ENCODE measurements at places on chromosomes 16 and 17.

DNA sequence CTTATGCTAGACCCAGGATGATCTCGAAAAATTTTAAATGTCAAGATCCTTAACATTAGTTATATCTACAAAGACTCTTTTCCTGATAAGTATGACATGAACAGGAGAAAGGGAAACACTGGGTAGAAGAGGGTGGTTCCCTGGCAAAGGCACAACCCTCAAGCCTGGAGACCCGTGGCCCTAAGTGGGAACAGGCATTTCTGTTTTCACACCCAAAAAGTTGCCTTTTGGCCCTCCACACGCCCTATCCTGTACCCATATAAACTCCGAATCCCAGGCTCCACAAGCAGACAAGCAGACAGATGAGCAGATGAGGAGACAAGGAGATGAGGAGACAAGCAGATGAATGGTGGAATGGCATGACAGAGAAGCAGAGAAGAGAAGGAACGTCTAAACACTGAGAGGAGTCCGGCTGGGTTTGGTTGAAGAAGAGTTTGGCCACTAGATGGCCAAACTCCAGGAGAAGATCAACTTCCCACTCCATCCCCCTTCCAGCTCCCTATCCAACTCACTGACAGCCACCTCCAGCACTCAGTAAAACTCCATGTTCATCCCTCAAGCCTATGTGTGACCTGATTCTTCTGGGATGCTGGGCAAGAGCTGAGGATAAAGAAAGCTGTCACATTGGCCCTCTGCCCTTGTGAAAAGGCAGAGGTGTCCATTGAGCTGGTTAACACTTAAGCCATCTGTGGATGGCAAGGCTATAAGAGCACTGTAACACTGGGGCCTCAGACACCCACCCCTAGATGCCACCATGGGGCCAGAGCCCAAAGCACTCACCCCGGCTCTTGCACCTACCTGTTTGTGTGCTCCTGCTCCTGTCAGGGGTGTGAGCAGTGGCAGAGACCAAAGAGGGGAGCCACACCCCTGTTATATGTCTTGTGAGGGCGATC is 139.6 kb upstream of the FAM20A start:
- no peak for DNase-seq

GRCh38 chr16:16774389-16774788 is 395.4 kb downstream of the NPIPA7 start:
- DNase-seq = no peak

DNA sequence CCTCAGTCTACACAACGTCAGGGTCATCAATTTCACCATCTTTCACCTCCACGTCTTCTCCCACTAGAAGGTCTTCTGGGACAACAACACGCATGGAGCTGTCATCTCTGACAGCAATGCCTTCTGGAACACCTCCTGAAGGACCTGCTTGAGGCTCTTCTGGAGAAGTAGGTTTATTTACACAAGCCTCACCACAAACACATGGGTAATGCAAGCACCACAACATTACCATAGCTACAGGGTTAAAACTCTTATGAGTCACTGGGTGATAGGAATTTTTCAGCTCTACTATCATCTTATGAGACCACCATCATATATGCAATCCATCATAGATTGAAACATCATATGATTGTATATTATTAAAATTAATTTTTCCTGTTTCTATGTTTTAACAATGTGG is 215.4 kb downstream of the CHD9NB start:
- DNase-seq = no peak

DNA sequence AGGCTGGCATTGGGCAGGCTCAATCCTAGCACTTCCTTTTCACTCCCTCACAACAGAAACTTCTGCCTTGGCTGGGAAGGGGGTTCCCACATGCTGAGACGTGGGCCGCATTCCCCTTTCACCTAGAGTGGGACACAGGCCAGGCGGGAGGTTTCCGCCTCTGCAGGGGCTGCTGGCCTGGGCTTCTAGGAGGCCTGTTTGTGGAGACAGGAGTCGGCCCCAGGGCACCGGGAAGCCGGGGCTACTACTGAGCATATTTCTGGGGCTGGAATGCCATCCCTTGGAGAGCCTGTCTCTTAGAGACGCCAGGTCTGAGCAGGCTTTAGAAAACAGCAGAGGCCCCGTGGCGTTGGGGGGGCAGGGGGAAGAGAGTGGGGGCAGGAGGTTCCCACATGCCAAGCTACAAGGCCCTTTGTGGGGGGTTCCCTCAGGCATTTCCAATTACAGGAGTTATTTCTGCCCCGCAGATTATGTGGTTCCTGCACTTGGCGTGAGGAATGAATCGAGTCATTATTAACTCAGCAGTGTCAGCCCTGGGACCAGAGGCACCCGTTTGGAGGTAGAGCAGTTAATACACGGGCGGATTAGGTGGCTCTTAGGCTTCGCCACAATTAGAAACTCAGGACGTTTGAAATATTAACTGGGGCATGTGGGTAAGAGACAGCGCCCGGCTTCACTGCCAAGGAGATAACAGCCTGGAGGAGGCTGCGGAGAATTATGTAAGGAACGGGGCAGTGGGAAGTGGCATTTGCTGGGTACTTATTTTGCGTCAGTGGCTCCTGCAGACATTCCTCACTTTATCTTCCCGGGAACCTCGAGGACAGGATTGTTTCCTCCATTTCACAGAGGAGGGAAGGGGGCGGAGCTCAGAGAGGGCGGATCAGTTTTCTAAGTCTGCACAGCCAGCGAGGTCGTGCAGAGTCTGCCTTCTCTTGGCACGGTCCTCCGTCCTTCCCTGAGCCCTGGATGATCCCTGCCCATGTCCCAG is 162.5 kb downstream of the MAF start:
- DNase-seq = peak; percentile 51

GRCh38 chr17:80539022-80539641 is 5.5 kb upstream of the RPTOR start:
- no peak for DNase-seq

DNA sequence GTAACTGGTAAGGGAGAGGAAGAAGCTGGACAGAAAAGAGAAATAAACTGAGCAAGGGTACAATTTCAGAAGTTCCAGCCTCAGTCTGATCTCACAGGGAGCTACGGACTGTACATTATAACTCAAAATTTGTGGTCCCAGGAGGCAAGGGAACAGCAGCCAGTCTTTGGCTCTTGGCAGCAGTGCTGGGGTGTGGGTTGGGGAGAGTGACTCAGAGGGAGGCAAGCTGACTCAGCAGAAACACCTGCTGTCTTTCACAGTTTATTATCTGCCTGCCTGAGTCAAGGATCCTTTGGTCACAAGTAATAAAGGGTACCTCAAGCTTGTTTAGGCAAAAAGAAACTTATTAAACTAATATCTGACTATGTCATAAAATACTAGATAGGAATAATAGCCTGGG is 73.5 kb upstream of the KIF2B start:
- DNase-seq = no peak

DNA sequence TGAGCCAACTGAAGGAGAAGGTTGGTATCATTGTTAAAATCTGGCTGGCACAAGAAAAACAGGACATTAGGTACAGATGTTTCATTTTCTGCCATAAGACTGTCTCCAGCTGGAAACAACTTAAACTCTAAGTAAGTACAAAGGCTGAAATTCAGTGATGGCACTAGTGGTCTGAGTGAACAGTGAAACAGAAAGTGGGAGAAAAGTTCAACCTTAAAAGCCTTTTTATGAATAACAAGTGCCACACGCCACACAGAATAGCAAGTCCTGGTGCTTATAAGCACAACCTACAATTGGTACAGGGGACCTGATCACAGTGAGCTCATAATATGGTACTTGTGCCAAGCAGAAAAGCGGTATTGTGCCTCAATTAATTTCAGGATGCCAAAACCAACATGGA is 56.7 kb downstream of the CEP112 start:
- no peak for DNase-seq

GRCh38 chr17:78141437-78142118 is 4.6 kb upstream of the C17orf99 start:
- no peak for DNase-seq

DNA sequence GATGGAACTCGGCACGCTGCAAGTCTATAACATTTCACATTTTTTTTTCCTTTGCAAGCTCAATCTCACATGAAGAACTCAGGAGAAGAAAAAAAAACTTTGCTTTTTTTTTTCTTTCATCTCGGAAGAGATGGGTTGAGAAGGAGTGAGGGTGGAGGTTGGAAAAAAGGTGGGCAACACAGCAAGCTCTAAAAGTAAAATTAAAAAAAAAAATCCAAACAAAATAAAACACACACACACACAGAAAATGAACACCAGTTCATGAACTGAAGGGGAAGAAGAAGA is 2.5 kb downstream of the MAF start:
- no peak for DNase-seq

GRCh38 chr17:73091770-73092522 is 542 bp downstream of the SLC39A11 start:
- DNase-seq = peak; percentile 65

DNA sequence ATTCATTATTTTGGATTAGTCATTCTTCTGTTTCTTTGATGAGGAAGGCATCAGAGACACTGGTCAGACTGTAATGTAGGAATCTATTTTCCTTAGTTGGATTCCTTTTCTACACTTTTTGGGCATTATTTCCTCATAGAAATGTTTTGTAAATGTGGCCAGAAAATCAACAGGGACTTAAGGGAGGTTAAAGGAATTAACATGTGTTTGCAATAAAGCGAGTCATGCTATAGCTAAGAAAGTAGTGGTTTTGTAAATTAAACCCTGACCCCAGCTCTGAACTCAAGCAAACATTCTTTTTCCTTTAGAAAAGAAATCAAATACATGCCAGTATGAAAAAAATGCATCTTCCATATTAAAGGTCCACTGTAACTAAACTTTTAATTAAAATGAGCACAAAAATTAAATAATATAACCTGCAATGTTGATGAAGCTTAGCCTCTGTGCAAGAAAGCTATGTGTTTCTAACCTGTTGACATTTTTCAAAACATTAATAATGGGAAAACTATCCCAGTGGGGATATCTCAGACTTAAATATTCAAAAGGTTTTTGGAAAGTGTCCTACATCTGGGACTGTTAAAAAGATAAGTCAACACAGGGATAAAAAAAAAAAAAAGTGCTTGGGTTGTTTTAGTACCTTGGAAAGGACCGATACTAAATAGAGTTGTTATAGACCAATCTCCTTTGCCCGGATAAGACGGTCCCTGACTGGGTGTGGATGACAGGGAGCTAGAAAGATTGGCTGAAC is 428.0 kb downstream of the CA10 start:
- DNase-seq = no peak

GRCh38 chr17:30372755-30373154 is 6.0 kb upstream of the CPD start:
- DNase-seq = no peak

DNA sequence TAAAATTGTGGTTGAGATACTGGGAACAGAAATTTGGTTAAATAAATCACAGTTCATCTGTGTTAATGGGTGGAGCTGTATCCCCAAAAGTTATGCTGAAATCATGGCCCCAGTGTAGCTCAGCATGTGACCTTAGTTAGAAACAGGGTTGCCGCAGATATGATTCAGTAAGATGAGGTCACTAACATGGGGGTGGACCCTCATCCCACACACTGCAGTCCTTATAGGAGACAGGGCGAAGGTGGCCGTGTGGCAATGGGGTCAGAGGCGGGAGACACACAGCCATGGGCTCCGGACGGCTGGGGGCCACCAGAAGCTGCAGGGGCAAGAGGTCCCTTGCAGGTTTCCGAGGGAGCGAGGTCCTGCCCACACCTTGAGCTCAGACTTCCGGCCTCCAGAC is 10.7 kb downstream of the GALNS start:
- DNase-seq = no peak

GRCh38 chr16:23152386-23153178 is 3.3 kb upstream of the USP31 start:
- DNase-seq = no peak

GRCh38 chr17:4448197-4448980 is 14.6 kb downstream of the SPNS3 start:
- DNase-seq = no peak

DNA sequence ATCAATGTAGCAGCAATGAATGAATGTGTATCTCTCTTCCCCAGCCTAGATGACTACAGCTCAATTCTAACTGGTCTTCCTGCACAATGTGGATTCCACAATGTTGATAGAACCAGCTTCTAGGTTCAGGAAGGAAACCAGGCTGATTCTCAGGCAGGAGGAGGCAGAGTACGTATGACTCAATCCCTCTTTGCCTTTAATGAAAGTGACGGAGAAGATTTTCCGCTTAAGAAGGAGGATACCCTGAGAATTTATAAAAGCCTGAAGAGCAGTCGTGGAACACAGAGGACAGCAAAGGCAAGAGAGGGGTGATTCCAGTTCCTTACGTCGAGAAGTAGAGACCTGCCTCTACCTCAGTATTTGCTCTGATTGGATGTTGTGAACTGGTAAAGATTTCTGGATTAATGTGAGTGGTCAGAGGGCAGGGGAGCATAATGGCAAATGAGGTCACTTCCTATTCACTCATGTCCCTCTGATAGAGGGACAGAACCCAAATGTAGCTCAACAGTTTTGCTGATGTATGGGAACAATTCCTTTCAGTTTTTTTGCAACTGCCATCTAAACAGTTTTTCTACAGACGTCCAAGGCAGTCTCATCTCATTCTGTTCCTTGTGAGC is 15.0 kb upstream of the SLC16A11 start:
- DNase-seq = no peak

Measured in globus pallidus (tissue), 1 donor.